ENCODE measurements at places on chromosomes 13 and 19.

DNA sequence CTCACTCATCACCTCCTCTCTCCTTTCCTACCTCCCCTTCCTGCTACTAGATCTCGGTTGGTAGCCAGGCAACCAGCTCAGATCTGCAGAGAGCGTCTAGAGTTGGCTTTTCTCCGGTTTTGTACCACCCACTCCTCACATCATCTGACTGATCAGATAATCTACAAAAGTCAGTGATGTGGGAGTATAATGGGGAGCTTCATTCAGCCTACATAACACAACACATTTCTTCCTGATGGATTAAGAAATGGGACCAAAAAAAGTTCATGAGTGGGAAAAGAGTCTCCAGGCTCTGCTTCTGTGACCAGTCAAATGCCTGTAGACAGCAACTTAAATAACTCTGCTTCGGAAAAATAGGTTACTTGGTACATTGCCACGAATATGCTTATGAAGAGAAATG lies 279.8 kb downstream of the DCLK1 start:
- no peak for DNase-seq

DNA sequence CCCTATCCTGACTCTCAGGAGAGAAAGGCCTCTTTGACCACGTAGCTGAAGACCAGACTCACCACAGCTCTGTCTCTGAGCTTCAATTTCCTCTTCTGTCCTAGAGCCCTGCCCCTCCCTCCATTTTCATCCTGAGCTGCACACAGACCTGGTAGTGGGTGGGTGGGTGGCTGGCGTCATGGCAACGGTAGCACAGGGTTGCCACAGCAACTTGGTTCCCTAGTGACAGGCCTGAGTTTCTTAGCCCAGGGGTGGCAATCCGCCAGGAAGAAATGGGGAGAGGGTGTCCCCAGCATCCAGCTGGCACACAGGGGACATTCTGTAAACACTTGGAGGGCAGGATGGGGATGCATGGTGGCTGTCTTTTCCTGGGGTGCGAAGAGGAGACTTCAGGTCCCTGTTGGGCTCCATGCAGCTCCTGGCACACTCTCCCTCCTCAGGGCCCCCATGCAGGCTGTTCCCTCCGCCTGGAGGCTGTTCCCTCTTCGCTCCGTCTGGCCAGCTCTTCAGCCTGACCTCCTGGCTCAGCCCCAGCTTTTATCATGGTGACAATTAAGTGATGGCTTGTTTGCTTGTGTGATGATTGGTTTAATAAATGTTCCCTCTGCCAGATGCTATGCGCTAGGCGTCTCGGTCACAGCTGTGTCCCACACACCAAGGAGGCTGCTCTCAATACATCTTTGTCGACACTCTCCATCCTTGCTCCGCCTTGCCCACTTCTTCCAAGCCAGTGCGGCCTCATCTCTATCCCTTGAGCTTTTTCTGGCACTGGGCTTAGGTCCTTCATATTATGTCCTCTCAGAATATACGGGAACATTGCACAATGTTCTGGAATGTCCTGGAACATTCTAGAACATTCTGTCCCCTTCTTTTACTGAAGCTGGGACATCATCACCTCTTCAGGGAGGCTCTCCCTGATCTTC lies 7.4 kb upstream of the KLHL26 start:
- DNase-seq: no peak

GRCh38 chr19:15897738-15898276 lies at the start of gene CYP4F2:
TSS of gene CYP4F2 (minus strand) at chr19:15898074. CDS start at chr19:15897611, 463 bp downstream.
- DNase-seq: no peak

- DNase-seq: no peak
These were observed 8.8 kb downstream of the RINL start for GRCh38 chr19:38869160-38869835.

GRCh38 chr19:35807633-35808032 lies 5.0 kb downstream of the PRODH2 start:
- no peak for DNase-seq

- DNase-seq: no peak
These were observed 126.6 kb downstream of the AKAP11 start for GRCh38 chr13:42398533-42398932.

- no peak for DNase-seq
These were observed 30.1 kb downstream of the GSX1 start for GRCh38 chr13:27822258-27822872.

- no peak for DNase-seq
These were observed 26.3 kb upstream of the SLC15A1 start for GRCh38 chr13:98778749-98779148.

DNA sequence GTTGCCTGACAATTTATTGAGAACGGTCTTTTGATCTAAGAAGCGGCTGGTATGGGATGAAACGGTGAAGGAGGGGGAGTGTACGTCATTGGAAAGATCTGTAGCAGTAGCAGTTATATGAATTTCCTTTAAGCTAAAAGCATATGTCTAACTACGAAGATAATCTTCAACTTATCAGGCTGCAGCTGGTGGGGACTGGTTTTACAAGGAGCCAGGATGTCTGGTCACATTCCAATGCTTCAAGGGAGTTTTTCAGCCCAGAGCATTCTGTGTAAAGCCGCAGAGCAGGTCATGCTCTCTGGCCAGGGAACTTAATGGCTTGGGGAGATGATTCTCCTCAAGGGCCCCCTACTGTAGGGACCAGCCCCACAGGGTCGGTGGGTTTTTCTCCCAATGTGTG lies 29.2 kb downstream of the CLEC4M start:
- no peak for DNase-seq

- DNase-seq: no peak
These were observed 187.7 kb downstream of the FOXO1 start for GRCh38 chr13:40478775-40479174.

GRCh38 chr13:87671753-87672605 lies 808 bp downstream of the SLITRK5 start:
- no peak for DNase-seq

DNA sequence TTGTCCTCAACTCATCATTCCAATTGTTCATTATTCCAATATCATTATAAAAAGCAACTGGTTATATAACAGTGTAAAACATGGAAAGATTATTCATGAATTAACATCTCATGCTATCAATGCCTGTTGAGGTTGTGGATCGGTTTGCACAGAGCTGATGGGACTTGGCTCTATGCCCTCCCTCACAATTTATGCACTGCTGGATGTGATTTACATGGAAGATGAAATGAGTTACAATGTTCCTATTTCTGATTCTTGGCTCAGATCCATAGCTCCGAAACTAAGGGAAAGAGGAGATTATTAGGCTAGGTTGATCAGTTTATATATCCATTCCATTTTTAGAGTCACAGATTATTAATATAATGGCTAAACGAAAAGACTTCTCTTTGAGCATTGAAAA lies 38.6 kb downstream of the SCEL start:
- DNase-seq: no peak

GRCh38 chr19:31648347-31648746 lies 299.1 kb upstream of the TSHZ3 start:
- no peak for DNase-seq

DNA sequence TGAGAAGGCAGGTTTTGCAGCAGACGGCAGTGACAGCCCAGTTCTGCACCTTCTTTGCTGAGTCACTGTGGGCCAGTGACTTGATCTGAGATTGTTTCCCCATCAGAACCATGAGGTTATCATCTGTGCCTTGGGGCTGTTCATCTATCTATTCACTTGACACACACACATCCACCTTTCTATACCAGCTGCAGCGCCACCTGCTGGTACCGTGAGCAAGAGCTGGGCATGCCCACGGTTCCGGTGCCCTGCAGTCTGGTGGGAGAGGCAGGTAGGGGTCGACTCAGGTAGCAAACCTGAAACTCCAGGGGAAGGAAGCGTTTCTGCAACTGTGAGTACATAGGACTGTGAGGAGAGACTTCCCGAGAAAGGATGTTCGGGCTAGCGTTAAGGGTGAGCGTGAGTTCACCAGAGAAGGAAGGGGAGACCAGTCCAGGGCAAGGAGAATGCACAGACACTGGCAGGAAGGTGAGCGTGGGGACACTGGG lies 7.5 kb upstream of the LIN7B start:
- DNase-seq: no peak

- no peak for DNase-seq
These were observed 595 bp upstream of the GPR183 start for GRCh38 chr13:99307648-99308339.

- DNase-seq: no peak
These were observed 252.1 kb upstream of the STARD13 start for GRCh38 chr13:33537676-33538075.

DNA sequence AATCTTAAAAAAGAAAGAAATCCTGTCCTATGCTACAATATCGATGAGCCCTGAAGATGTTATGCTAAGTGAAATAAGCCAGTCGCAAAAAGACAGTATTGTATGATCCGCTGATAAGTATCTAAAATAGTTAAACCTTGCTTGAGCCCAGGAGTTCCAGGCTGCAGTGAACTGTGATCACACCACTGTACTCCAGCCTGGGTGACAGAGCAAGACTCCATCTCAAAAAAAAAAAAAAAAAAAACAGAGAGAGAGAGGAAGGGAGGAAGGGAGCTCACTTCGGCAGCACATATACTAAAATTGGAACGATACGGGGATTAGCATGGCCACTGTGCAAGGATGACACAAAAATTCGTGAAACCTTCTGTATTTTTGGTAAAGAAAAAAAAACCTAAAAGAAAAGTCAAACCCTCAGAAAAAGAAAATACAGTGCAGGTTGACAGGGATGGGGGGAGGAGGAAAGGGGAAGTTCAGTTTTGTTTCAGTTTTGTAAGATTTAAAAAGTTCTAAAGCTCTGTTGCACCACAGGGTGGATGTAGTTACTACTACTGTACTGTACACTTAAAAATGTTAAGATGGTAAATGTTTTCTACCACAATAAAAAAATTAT lies 8.4 kb downstream of the CLASRP start:
- no peak for DNase-seq

GRCh38 chr19:4877753-4878490 lies 10.5 kb upstream of the PLIN3 start:
- DNase-seq: no peak

DNA sequence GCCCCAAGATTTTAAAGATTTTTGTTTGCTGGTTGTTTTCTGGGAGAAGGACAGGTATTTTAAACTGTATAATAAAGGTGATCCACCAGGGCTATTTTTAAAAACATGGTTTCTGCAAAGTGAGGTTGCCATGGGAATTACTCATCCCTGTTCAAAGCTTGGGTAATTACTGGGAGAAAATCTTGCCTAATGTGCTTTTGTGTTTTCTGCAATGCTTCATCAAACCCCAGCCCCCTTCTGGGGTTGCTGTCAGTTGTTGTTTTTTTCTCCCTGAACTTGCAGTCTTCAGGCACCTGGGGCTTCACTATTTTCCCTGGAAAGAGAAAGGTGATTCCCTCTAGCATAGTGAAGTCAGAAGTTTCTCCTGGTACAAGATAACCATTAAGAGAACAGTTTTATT lies 277.2 kb downstream of the NALCN start:
- DNase-seq: no peak

GRCh38 chr13:38462605-38463004 lies 113.0 kb downstream of the UFM1 start:
- DNase-seq: no peak

GRCh38 chr13:42971691-42972347 lies 20.2 kb downstream of the EPSTI1 start:
- no peak for DNase-seq

DNA sequence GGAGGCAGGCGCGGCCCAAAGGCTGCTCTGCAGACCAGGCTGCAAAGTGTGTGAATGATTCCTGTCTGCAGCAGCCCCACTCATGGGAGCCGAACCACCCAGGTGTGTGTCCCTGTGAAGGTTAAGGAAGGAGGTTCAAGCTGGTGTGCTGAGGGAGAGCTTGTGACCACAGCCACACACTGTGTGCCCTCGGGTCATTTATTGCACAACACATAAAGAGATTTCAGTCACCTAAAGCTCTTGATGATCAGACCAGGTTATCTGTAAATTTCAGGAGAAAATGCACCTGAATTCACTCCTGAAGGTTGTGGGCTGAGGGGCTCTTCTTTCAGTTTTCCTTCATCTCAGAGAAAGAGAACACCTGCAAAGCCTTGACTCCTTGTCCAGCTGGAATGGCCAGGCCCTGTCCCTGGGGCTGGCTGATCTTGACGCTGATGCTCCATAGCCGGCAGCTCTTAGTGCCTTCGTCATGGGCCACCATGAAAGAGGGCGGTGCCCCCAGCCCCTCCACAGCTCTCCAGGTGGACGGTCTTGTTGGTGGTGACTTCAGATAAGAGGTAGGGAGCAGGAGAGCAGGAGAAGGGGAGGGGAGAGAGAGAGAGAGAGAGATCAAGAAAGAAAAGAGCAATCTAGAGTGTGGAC lies 110.8 kb upstream of the C1QTNF9B start:
- DNase-seq: no peak

GRCh38 chr19:49553451-49554271 lies 25.9 kb downstream of the RCN3 start:
- DNase-seq: no peak

DNA sequence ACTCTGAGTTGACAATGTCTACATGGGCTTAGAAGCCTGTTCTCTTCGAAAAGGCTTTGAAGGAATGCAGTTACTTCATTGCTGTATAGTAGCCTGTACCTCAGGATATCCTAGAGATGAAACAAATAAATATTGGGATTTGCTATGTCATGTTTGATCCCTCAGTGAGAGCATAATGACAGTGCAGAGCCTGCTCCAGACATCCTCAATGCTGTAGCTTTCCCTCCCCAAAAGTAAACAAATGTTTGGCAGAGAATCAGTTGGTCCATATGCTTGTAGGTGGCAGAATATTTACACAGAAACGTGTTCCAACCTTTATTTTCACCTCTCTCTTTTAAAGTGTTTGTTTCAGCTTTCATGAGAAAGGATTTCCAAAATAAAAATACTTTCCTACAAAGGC lies 515.3 kb upstream of the SGCG start:
- DNase-seq: no peak

- DNase-seq: no peak
These were observed at the start of gene FFAR3 for GRCh38 chr19:35357867-35358573. TSS of gene FFAR3 (plus strand) at chr19:35358460. CDS start at chr19:35358891, 431 bp downstream.

- DNase-seq: no peak
These were observed 25.0 kb downstream of the MEGF8 start for GRCh38 chr19:42350417-42350816.

GRCh38 chr13:73467125-73467524 lies 408.3 kb downstream of the KLF5 start:
- DNase-seq: no peak

DNA sequence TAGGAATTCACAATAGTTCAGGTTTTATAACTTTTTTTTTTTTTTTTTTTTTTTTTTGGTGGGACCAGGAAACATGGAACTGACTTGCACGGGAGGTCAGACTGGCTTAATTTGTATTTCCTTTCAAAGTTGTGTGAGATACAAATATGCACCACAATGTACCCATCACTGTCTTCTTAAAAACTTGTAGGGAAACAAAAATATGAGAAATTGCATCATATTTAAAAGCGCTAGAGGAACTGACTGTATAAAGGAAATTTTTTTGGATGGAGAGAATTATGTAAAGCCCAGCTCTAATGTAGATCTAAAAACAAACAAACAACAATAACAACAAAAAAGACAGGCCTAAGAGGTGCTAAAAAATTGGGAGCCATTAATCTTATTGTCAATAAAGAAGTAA lies 246.5 kb downstream of the DCT start:
- no peak for DNase-seq
